ENCODE measurements at places on chromosomes 4 and X.

DNA sequence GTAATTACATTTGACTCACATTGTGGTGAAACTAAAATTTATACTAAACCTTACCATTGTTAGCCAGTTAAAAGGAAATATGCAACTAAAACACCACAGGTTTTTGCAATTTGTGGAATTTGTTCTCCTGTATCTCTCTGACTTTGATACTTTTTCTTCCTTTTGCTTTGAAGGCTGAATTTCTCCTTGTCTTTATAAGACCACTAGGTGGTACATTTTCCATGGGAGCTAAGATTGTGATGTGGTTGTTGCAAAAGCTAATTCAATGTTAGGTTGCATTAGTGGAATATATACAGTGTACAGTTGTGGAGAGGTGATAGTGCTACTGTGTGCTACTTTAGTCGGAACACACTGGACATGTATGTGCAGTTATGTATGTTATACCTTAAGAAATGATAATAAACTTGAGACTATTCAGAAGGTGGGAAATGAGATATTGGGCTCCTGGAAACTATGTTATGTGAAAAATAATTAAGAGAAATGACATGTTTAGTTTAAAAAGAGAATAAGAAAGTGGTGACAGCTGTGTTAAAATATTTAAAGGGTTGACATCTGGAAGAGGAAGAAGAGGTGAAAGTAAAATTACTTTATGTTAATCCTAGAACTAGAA, 70.3 kb downstream of the ARL9 start:
- no peak for DNase-seq

DNA sequence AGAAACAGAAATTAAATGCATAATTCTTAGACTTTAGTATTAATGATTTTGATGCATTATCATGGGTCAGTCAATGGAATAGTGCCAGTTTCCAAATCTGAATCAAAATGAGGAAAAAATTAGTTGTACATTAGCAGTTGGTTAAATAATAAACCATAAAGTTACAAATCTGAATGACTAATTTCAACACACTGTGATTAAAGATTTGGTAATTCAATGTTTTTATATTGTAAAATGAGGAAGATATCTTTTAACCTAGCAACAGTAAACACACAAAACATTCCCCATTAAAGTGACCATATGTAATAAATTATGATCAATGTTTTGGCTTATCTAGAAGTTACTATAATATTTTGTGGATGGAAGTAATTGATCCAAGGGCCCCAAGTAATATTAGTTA, 1.6 kb downstream of the FBXO8 start:
- no peak for DNase-seq

- DNase-seq = no peak
These were observed 14.3 kb upstream of the GCNA start for GRCh38 chrX:71563921-71564320.

GRCh38 chr4:153577053-153577452, 107.0 kb upstream of the TLR2 start:
- DNase-seq = no peak

DNA sequence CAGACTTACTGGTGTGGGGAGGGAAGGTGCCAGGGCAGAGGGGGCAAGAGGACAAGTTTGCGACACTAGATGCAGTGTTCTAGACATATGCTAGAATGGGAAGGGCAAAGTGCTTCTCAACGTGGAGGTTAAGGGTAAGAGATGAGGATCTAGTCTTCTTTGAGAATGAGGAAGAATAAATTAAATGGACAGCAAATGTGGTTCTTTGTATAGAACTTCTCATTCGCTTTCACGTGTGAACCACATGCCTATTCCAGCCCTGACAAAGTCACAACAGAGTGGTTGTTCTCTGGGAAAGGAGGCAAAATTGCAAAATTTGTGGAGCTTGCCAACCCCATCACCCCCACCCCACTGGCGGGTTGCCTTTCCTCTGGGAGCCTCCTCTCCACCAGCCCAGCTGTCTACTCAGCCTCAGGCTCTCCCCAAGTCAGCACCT, 1.5 kb upstream of the ANXA5 start:
- no peak for DNase-seq

DNA sequence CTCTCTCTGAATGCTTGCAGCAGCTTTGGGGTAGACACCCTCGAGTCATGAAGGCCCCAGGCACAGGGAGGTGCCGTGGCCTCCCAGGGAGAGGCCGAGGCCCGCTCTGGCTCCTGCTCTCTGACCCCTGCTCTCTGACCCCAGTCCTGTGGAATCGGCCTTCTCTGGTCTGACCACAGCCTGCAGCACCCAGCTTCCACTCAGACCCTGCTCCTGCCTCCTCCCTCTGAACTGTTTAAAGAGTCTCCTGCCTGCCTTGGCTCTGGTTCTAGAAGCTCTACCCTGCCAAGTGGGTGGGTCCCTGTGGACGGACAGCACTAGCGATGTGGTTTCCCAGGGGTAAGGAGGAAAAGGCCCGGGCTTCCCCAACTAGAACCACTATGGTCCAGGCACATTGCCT, 78.2 kb upstream of the TMEM150C start:
- DNase-seq = no peak

DNA sequence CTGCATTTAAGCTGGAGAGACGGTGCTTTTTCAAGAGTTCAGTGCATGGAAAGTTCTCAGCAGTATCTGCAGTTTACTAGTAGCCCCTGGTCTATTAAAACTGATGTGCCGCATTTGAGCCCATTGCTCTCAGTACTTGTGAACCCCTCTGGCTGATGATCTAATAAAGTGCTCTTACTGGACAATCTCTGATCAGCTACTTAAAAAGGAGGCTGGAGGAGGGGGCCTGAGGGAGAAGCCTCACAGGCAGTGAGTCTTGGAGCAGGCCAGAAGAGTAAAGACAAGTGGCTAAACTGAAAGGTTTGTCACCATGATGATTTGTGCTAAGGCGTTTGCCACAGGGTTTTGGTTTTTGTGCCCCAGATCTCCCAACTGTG, 138.5 kb downstream of the ARX start:
- no peak for DNase-seq

DNA sequence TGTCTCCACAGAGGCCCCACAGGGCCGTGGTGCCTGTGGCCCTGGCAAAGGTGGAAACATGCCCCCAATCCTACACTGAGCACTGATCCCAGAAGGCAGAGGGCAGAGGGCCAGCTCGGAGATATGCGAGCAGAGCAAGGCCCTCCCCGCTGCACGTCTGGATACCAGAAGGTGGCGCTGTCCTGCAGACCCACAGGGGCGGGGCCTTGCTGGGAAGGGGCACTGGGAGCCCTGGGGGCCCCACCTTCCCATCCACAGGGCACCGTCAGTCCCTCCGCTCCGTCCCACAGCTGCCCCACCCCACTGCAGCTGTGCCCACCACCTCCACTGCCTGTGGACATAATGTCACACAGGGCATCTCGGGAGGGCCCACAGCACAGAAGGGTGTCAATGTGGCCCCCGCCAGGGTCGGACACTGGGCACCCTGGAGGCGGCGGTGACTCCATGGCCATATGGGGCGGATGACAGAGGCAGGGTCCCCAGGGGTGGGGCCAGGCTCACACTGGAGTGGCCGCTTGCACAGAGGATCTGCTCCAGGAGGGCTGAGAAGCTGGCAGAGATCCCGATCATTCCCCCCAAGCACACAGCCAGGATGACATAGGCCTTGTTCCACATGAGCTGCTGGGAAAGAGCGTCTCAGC, 4.8 kb downstream of the SLC49A3 start:
- peak; percentile 68 for DNase-seq

GRCh38 chr4:8910822-8911315, 39.2 kb upstream of the HMX1 start:
- no peak for DNase-seq

DNA sequence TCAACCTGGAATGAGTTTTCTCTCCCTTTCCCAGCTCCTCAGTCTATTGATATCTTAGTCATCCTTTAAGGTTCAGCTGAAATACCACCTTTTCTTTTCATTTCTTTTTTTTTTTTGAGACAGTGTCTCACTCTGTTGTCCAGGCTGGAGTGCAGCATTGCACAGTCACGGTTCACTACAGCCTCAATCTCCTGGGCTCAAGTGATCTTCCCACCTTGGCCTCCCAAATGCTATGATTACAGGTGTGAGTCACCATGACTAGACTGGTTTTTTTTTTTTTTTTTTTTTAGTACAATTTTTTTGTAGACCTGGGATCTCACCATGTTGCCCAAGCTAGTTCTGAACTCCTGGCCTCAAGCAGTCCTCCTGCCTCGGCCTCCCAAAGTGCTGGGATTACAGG, 28.9 kb downstream of the AFF1 start:
- no peak for DNase-seq

All from retina (tissue), 1 donor.